GM20000 (cell line): ENCODE measurements at places on chromosomes 5 and 9.
A peak's percentile ranks its signal among the peaks of the same experiment; 100 is the strongest.

DNA sequence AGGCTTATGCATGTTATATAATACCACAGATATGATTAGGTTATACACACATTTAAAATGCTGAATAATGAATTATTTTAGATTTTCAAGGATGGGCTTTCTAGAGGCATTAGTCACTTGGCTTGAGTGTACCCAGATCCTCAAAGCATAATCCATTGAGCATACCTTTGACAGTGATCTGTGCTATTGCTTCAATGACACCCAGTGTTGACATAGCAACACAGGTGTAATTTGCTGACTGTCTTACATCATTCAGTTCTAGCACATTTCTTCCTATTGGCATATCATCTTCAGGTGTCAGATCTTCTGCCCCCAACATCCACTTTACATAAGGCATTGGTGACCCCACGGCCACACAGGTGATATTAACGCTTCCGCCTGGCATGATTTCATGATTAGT lies 721.5 kb upstream of the DMAC1 start:
- DNase-seq, result no peak

GRCh38 chr9:35908504-35909125 lies 675 bp upstream of the SPAAR start:
- DNase-seq, result peak; percentile 20

- DNase-seq, result no peak
These were observed 2.7 kb upstream of the LARS1 start for GRCh38 chr5:146185161-146185560.

GRCh38 chr9:78543353-78543752 lies 246.4 kb downstream of the PSAT1 start:
- DNase-seq, result no peak

- DNase-seq, result no peak
These were observed 42.8 kb upstream of the GDNF start for GRCh38 chr5:37882636-37883035.

DNA sequence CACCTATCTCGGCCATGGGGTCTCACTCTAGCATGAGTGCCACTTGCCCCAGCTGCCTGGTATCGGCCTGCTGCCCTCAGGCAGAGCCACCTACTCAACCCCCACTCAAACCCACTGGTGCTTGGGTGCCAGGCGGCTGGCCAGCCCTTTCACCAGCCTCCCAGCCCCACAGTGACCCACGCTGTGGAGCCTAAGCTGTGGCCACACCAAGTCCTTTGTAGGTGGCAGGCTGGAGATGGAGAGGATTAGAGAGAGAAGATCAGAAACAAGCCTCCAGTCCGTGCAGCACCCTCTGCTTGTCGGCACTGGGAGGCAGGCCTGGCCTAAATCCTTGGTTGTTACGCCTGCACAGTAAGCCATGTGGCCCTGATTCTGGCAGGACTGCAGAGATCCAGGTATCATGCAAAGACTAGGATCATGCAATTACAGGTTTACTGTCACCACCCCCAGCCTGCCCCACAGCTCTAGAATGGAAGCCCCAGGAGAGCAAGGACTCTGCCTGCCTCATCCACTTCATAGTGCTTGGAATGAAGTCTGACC lies 171.7 kb downstream of the COL23A1 start:
- no peak for DNase-seq

DNA sequence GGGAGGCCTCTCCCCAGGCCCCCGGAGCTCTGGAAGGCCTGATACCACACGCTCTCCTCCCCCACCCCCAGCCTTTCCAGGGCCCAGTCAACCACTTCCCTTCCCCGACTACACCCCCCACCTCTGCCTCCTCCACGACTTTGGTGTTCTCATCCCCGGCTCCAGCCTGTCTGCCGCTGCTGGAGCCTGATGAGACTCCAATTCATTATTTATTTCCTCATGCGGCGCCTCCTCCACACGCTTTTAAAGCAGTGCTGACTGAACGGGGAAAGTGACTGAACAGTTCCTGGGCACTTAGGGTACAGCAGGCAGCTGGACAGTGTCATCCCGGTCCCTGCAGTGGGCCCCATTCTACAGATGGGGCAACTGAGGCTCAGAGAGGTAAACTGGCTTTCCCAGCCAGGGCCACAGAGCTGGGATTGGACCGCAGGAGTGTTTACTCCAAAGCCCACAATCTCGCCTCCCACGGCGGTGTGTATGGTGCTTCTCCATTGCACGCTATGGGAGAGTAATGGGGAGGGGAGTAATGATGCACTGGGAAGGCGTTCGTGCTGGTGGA lies 15.9 kb upstream of the RPL26L1 start:
- no peak for DNase-seq

- peak; percentile 7 for DNase-seq
These were observed 250.6 kb downstream of the ARRDC3 start for GRCh38 chr5:91132550-91132949.

- DNase-seq, result no peak
These were observed 14.4 kb downstream of the GLRX start for GRCh38 chr5:95808013-95808685.

DNA sequence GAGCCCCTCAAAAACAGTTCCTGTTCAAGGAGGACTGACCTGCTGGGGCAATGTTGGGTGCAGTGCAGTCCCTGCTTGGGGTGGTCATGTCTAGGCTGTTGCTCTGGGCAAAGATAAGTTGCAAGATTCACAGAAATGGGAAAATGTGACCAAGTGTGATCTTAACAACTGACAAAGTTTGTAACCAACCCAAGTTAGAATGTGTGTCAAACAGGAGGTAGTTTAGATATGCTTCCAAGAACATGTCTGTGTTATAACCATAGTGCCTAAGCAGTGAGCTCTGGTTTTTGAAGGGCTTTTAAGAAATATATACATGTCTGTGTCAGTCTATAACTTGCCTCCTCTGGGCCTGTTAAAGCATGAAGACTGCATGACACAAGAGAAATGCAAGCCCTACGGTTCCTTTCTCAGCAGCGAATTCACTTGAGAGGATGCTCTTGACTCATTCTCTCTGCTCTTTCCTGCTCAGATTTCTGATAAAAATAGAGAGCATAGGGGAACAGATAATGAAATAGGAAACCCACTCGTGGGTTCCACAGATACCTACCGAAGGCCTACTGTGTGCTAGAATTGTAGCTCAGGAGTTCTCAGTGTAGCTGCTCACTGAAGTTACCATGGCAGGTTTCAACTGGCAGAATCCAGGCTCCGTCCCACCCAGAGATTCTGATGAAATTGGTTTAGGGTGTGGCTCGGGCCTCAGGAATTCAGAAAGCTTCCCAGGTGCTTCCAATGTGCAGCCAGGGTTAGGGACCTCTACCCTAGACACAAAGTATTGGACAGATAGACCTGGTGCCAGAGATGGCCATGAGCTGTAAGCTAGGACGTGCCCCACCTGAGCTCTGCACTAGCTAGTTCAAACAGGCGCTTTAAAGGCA lies 52.4 kb downstream of the ARHGEF37 start:
- DNase-seq, result no peak

- DNase-seq, result no peak
These were observed 107.4 kb downstream of the TUSC1 start for GRCh38 chr9:25570802-25571201.
